ENCODE measurements at places on chromosomes 7 and 10.

DNA sequence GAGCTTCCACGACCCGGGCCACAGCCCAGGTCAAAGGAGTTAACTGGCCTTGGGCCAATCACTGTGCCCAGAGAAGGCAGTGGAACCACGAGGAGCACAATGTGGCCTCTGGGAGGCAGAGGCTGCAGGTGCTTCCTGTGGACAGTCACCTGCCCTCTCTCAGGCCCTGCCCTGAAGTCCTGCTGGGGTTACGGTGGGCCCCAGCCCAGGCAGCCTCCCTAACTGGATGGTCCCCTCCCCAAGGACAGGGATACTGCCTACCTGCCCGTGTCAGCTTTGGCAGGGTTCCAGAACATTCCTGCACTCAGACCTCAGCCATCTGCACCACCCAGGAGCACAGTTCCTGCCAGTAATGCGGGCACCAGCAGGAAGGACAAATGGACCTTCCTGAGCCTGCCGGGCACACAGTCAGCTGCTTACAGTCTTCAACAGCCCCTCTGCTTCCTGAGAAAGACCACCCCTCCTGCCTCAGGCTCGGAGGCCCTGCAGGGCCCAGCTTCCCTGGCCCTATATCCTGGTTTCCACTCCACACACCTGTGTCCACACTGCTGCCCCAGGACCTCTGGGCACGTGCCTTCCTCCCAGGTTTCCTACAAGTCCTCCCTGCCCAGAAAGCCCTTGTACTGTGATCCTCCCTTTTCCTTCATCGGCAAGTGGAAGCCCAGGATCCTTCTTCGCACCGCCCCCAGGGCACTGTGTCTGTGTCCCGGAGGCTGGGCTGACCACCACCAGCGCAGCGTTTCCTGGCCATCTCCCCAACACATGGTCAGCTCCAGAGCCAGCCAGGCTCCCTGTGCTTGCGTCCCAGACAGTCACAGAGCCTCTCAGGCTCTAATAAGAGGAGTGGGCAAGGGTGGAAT lies 23.3 kb downstream of the WDR86 start:
- peak; percentile 26 for DNase-seq

DNA sequence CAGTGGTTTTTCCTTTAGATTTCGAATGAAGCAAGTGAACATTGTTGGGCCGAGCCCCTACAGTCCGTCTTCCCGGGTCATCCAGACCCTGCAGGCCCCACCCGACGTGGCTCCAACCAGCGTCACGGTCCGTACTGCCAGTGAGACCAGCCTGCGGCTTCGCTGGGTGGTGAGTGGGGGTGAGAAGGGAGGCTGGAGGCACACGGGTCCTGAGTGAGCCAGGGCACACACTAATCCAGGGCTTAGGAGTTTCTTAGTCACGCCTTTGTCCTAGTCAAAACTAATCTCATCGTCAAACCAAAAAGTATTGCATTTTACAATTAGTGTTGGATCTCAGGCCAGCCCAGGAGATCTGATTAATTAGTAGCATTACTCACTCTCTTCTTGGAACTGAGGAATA lies 568.8 kb upstream of the FOXK1 start:
- DNase-seq = no peak

DNA sequence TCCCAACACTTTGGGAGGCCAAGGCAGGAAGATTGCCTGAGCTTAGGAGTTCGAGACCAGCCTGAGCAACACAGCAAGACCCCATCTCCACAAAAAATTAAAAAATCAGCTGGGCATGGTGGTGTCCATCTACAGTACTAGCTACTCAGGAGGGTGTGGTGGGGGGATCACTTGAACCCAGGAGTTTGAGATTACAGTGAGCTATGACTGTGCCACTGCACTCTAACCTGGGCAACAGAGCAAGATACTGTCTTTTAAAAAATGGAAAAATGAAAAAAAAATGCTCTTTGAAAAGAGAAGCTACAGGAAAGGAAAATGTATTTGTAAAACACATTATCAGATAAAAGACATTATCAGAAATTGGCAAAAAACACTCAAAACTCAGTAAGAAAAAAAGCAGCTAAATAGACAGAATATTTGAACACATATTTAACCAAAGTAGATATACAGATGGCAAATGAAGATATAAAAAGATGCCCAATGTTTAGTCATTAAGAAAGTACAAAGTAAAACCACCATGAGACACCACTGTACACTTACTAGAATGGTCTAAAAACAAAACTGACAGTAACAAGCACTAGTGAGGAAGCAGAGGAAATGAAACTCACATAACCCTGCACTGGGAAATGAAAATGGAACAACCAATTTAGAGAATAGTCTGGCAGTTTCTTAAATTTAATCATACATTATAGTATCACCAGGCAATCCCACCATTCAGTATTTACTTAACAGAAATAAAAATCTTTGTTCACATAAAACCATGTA lies 40.5 kb downstream of the NRBF2 start:
- no peak for DNase-seq

DNA sequence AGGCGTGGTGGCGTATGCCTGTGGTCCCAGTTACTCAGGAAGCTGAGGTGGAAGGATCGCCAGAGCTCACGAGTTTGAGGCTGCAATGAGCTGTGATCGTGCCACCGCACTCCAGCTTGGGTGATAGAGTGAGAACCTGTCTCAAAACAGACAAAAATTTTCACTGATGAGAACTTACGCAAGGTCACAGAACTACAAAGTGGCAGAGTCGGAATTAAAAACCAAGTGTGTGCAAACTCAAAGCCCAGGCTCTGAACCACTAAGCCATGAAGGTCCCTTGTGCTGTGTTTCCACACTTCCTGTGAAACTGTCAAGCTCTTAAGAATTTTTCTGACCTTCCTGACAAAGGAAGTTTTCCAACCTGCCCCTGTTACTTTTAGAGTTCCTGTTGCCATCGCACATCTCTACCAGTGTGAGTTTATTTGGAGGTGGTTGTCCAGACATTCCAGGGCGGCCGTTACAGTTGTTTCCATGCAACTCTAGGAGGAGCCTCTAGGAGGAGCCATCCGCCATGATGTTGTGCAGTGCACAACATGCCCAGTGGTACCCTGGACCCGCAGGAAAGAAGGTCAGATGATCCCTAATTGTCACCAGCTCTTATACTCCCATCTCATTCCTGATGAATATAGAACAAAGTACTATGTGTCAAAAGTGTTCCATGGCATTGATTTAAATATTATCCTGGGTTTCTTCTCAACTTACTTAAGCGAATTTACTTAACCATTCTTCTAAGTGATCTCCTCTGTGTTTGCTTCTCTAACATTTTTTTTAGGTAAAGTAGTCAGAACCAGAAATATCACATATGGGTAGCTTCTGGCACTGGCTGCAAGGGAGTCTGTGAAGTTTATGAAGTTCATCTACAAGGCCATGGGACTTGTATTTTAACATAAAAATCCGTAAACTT lies 49.0 kb upstream of the LYZL1 start:
- peak; percentile 11 for DNase-seq

- no peak for DNase-seq
Measured at GRCh38 chr7:86282014-86282682, 361.6 kb upstream of the GRM3 start.

DNA sequence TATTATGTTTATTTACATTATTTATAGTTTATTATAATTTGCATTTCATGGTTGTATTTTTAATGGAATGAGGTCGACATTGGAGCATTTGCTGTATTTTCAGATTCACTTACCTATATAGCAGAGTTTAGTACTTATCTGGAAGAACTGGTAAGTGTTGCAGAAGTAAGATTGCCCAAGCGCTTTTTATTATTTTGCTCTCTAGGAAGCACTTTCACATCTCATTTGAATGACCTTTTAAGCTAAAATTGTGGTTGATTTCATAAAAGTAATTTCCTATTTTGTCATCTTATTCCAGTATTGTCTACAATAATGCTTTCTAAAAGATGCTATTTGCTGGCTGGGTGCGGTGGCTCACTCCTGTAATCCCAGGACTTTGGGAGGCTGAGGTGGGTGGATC lies 28.6 kb downstream of the SEC61A2 start:
- DNase-seq = no peak

DNA sequence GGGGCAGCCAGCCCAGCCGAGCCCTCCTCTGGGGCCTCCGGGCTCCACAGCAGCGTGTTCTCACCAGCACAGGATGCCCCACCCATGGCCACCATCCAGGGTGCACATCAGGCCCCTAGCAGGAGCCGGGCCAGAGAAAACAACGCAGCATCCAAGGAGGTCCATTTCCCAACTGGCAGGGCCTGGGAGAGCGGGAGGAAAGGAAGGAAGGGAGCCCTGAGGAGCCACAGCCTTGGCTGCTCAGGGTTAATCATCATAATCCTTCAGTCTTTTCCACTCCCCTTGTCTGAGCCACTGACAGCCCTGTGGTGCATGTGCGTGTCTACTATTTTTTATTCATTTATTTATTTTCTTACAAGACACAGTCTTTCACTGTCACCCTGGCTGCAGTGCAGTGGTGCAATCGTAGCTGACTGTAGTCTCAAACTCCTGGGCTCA lies 3.6 kb downstream of the PLAC9 start:
- no peak for DNase-seq
